ENCODE measurements at places on chromosomes 4 and X.

- no peak for DNase-seq
Measured at GRCh38 chrX:123818243-123818642, 41.6 kb upstream of the XIAP start.

DNA sequence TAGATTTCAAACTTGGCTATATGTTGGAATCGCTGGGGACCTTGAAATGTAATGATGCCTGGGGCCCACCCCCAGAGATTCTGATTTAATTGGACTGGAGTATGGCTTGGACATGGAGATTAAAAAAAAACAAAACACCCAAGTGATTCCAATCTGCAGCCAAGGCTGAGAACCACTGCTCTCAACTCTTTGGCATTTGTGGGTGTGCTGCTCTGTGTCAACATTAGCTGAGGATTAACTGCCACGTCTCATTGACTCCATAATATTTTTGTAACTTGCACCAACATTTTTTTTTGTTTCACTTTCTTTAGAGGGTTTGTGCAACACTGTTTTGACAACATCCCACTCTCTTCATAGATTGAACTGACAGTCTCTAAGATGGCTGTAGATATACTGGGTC lies 41.1 kb upstream of the PDK3 start:
- DNase-seq: no peak

- DNase-seq: no peak
Measured at GRCh38 chr4:155877971-155878370, 11.9 kb upstream of the ASIC5 start.

DNA sequence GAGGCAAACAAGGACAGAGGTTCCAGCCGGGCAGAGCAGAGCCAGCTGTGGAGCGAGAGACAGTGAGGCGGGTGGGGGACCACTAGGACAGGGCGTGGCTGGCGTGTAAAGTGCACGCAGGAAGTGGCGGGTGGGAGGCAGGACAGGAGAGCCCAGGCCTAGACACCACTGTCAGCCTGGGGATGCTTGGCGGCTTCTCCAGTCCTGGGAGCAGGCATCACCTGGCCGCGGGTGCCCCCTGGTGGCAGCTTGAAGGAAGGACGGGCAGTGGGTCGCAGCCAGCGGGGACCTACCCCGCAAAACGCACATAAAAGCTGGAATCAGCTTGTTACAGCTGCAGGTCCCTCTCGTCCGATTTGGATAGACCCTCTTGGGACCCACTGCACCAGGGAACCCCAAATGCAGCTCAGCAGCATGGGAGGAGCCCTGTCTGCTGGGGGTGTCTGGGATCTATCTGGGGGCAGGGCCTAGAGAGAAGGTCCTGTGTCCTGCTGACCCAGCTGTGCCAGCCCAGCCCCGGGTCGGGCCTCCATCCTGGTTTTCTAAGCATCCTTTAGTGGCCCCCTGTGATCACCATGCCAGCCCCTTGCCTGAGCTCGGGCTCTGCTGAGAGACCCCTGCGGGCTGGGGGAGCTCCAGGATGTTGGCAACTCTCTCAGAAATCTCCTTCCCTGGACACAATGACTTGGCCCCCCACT lies 57.7 kb downstream of the WFS1 start:
- peak; percentile 77 for DNase-seq

DNA sequence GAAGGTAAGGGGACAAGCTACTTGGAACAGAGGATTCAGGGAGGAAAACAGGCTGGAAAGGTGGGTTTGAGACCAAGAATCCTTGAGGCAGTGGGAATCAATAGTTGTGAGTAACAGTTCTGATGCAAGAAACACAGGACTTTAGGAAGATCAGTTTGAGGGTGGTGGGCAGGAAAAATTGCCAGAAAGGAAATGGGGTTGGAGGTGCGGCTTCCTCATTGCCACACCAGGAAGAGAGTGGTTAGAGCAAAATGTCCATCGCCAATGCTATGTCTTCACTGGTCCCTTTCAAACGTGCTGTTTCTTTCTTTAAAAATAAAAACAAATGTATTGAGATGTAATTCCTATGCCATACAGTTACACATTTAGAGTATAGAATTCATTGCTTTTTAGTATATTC lies 57.1 kb upstream of the NOCT start:
- no peak for DNase-seq
